ENCODE measurements at places on chromosomes 3 and 15.

GRCh38 chr3:71657831-71658530 is 67.2 kb downstream of the EIF4E3 start:
- DNase-seq, result peak; percentile 64

DNA sequence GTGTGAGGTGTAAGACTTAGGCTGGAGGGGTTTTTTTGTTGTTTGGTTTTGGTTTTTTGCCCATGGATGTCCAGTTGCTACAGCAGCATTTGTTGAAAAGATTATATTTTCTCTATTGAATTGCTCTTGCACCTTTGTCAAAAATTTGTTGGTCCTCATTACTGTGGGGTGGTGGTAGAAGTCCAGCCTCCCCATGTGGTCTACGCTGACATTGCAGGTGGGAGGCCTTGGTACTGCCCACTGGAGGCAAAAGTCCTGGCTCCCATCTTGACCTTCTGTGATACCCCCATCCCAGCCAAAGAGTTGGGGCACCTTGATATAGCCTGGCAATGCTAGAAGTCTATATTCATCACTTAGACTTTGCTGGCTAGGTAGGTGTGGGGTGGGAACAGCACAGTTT is 5.4 kb upstream of the RAB6B start:
- no peak for DNase-seq

- DNase-seq, result no peak
These were observed 274.0 kb downstream of the RYR3 start for GRCh38 chr15:33584797-33585196.

GRCh38 chr15:59171067-59171397 is 35.6 kb upstream of the LDHAL6B start:
- no peak for DNase-seq

GRCh38 chr3:143970773-143971358 is 757 bp upstream of the DIPK2A start:
- DNase-seq, result no peak

- no peak for DNase-seq
These were observed at the start of gene IGDCC3 for GRCh38 chr15:65377976-65378366. TSS of gene IGDCC3 (minus strand) at chr15:65378002. CDS start at chr15:65377788, 214 bp downstream.

- no peak for DNase-seq
These were observed 29.0 kb downstream of the AMOTL2 start for GRCh38 chr3:134345202-134345601.

GRCh38 chr15:39555885-39556284 is 25.0 kb upstream of the THBS1 start:
- DNase-seq, result no peak

DNA sequence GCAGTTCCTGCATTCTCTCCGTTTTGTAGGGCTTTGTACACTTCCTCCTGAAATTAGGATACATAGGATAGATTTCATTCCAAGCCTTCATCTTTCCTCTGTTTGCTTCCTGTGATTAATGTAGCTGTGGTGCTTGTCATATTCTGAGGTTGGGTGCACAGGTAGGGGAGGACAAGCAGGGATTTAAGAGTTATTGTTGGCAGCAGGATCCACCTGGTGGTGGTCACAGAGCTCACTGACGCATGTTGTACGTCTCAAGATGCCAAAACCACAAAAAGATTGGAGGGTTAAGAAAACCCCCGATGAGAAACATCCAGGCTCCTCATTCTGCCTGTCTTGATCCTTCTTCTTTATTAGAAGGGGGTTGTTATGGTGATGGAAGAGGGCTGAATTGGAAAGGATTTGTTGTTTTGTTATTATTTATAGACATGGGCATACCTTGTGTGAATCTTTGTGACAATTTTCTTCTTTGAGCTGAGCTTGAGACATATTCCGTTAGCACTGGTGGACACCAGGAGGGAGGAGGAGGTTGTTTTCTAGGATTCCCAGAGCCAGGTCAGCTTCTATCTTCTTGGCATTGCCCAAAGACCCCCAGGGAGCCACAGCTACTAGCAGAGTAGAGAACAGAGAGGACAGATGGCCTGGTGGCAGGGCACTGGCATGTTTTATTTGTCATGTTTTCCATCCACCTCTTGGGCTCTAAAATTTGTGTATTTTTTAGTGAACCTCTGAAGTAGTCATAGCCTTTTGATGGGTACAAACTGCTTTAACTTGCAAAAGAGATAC is 57.7 kb upstream of the LARS2 start:
- DNase-seq, result no peak

DNA sequence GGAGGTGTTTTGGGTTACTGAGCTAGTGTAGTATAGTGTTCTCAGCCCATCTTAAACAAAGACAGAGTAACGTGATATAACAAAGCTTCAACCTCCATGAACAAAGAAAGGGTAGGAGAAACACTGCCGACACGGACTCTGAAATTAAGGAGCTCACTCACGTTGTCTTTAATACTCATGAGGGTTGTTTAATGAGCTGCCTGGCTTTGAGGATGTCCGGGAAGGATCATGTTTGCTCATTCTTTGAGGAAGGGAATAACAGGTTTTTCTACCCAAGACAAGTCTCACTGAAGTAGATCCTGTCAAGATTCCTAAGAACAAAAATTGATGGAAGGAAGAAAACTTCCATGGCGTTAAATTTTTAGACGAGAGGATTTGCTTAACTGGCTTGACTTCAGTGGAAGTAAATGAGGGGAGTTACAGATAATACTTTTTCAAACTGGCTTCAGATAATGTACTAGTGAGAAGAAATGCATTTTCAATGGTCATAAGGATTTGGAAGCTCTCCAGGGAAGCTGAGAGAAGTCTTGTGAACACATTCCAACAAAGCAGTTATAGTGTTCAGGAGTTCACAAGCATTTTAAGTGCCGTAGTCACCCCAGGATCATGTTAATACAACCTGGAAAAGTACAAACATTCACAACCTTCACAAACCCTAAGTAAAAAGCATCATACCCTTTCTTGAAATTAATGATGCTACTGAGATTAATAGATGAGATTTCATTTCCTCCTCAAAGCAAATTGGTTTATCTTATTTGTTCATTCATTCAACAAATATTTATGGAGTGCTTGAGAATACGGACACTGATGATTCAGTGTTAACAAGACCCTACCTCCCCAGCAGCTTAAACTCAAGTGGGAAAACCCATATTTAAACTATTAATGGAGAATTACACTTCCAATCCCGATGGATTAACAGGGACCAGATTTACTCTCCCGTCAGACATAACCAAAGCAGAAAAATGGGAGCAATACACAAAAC is 101.5 kb downstream of the SHQ1 start:
- no peak for DNase-seq

GRCh38 chr3:122912772-122913538 is 114.6 kb downstream of the SEMA5B start:
- no peak for DNase-seq

- no peak for DNase-seq
These were observed 24.9 kb downstream of the ABTB1 start for GRCh38 chr3:127697551-127698240.

GRCh38 chr3:31876331-31876730 is 104.7 kb downstream of the OSBPL10 start:
- peak; percentile 86 for DNase-seq

DNA sequence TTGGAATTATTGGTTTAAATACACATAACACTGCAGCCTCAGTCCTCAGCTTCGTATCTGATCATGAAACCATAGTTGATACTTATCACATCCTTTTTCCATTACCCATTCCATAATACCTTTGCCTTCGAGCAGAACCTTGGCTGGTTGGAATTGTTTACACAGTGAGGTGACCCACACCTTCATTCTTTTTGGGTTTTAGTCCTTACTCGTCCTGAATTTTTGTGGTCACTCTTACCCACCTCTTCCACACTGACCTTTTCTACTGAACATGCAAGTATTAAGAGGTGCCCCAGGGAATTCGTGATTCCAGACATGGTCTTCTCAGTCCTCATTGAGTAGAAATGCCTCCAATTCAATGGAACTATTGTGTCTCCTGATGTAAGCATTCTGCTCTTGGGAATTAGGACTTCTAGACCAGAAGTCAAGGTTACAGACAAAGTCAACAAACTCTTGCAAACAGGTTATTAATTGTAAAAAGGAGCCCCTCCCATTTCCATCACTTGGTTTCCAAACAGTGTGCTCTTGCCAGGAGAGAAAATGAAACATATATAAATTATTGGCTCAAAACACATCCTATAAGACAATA is 37.7 kb downstream of the SCN11A start:
- DNase-seq, result no peak

Data from epithelial cell of proximal tubule (primary cell).